ENCODE measurements at places on chromosomes 2 and 18.

GRCh38 chr2:4549666-4550210 lies 846.4 kb downstream of the DCDC2C start:
- no peak for DNase-seq

GRCh38 chr18:5995626-5996025 lies 100.3 kb upstream of the TMEM200C start:
- no peak for DNase-seq

DNA sequence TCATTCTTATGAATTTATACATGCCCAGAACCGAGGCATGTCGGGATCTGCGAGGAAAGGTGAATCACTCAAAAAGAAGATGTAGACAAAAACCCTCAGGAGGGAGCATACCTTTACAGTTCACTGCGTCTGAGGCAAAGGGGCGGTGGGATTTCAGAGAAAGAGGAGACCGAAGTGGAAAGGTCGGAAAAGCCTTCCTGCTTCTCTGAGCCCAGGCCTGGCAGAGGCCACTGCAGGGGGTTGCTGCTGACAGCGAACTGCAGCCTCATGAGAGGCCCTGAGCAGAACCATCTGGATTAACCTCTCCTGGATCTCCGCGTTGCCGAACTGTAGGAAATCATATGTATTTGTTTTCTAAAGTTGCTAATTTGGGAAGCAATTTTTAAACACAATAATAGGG lies 713.1 kb upstream of the SOX11 start:
- DNase-seq: no peak

DNA sequence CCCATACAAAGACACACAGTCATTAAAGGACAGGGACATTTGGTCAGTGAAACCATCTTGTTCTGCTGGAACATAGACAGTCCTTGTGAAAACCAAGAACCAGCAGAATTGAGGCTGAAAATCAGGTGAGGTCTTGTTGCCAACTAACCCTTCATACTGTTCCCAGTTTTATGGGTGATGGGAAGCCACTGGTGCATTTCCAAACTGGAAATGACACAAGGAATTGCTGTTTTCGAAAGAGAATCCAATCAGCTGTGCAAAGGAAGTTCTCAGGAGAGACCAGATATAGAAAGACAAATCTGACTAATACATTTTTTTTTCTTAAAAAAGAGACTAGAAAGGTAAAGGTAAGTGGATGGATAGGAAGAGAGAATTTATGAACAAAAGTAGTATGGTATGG lies 948.2 kb downstream of the TSN start:
- no peak for DNase-seq

DNA sequence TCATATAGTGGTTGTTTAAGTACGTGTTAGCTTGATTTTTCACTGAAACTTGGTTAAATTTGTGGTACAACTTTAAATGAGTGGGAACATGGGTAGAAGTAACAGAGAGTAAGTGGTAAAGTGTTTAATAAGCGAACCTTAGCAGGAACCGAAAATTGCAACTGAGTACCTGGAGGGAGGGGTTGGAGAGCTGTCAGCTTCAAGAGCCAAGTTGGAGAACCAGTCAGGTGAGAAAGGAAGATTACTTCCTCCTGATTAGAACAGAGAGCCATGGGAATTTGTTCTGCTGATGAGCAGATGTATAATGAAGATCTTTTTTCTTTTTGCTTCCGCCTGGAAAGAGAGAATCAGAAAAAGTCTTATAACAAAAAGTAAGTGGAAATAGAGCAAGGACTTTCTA lies 158.4 kb upstream of the CDH7 start:
- no peak for DNase-seq

- DNase-seq: no peak
These were observed 25.4 kb upstream of the DTNB start for GRCh38 chr2:25698752-25699151.

DNA sequence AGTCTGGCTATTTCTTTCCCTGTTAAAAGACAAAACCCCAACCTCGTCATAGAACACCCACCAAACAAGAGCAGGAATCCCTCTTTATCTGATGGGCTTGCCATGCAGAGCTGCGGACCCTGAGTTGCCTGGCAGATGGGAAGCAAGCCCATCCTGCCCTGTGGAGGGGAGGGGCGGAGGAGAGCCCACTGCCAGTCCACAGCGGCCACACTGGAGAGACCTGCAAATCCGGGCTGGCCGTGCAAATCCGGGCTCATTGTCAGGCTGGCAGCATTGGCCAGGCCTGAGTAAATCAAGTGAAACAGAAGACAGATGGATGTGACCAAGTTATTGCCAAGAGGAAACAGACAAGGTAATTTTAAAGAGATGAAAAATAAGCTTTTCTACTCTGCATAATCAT lies 22.0 kb downstream of the MYL12B start:
- no peak for DNase-seq

DNA sequence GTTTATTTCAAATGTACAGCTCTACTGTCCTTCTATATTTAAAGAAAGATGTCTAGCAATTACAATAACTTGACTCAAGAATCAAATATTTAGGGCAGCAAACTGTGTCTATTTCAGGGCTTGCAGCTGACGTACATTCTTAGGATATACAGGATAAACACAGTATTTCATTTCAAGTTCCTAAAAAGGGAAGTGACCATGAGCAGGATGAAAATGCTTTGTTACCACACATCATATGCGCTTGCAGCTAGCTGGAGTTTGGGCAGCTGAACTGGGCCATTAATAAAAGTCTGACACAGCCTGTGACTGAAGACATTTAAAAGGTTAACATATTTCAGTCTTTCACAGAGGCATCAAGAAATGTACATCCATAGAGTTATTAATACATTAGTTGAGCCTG lies 264.6 kb upstream of the TRIB2 start:
- no peak for DNase-seq

Data from stimulated activated CD8-positive, alpha-beta memory T cell treated with anti-CD3 and anti-CD28 coated beads, Interleukin-12 subunit alpha, Interleukin-12 subunit beta, amount 100 ng/mL, for 4 hours (primary cell).